Natural killer cell treated with Interleukin-12 subunit alpha and Interleukin-12 subunit beta and Interleukin-15 and Interleukin-18, amount 100 ng/mL, for 72 hours (primary cell): ENCODE measurements at places on chromosomes 6 and 20. TPM values are rescaled to one million over a fixed set of nuclear protein-coding genes. Genes with fewer than 3 reads are reported as not detected.

Gene DXO
- total RNA-seq: 11.4 TPM

- H3K36me3 ChIP-seq: no peaks in the 10 kb centered on the region
- H3K4me1 ChIP-seq: peaks cover 7% of the 10 kb centered on the region
- H3K27ac ChIP-seq: no peak overlapping the region
- DNase-seq: no peak
- H3K27me3 ChIP-seq: peaks cover 23% of the 10 kb centered on the region
Observed at GRCh38 chr6:106011476-106011875, 74.7 kb upstream of the PRDM1 start.

DNA sequence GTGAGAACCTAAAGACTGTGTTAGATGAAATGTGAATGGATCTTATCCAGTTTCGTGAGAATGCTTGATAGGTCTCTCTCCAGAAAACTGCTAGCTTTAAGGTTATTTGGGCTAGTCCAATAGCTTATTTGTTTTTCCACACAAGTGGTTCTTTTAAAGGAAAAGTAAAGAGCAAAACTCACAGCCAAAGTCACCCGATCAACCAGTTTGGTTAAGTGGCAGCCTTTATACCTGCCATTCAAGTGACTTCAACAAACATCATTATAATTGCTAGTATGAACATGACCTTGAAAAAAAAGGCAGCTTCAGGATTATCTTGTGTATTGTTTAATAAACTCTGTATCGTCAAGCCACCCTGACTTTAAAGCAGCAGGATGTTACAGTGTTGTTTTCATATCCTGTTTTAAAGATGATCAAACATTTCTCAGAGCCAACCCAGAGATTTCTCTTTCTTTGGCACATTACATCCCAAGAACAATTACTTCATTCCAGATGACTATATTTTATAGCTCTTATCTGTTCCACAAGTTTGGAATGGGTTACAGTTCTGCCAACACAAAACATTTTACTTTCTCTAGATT lies 253.4 kb downstream of the EPHA7 start:
- no peaks in the 10 kb centered on the region for H3K27me3 ChIP-seq
- H3K4me3 ChIP-seq: no peak overlapping the region
- H3K4me1 ChIP-seq: no peaks in the 10 kb centered on the region
- H3K36me3 ChIP-seq: no peaks in the 10 kb centered on the region

Gene MEI4
- not detected for total RNA-seq

DNA sequence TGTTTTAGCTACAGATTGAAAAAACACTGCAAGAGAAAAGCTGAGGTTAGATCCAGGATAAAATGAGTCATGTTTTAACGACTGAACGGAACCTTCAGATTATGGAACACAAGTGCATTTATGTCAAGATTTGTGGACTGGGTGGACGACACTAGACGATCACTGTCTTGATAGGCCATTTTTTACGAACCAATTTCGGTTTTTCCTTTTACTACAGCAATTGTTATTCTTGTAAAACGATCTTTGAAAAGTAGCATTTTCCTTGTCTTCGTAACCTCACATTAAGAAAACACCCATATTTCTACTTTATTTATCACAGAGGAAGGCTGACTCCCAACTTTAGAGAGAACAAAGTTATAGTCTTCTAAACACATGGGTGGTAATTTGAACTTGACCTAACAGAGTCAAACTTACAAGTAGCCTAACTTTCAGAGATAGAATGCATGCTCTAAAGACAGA lies 294.2 kb upstream of the TCF21 start:
- H3K27ac ChIP-seq: no peak overlapping the region
- no peaks in the 10 kb centered on the region for H3K36me3 ChIP-seq
- DNase-seq: no peak
- H3K4me1 ChIP-seq: no peaks in the 10 kb centered on the region

Gene MACROD2
- not detected for total RNA-seq

DNA sequence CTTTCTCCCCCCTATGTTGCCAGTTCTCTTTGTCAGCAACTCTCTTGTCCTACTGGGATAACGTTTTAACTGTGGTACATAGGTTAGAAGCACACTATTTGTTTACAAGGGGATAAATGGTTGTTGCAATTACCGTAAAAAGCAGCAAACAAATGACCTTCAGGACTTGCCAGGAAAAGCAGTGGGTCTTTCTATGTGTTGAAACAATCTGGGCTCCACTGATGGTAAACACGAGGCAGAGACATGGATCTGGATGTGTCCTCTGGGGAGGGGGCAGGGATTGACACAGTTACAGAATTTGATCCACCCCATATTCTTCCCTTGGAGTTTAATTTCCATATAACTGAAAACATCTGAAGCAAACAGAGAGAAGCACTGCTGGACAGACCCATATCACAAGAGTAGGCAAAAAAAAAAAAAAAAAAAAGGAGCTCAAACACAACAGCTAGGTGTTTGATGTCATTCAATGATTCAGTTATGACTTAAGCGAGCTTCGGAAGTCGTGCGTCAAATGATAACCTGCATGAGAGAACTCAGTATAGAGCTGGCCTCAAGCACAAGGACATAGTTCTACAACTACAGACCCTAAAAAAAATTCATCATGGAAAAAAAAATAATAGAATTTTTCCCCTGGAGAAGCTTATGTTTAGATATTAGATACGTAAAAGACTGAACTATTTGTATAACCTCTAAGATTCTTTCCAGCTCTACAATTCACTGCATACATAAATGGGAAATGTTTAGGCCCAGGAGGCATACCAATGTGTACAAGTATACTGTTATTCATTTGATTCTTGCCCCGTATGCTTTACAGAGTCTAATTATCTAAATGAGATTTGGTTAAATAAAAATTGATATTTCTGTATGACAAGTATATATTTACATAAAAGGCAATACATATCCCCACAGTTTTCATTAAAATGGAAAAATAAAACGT lies 127.7 kb downstream of the ALDH8A1 start:
- H3K27me3 ChIP-seq: peaks cover 9% of the 10 kb centered on the region
- no peak overlapping the region for H3K4me3 ChIP-seq
- DNase-seq: no peak
- H3K27ac ChIP-seq: no peak overlapping the region
- H3K36me3 ChIP-seq: no peaks in the 10 kb centered on the region
- H3K4me1 ChIP-seq: no peaks in the 10 kb centered on the region

Gene C6orf58
- total RNA-seq: not detected

Gene CRIP3
- 2.0 TPM for total RNA-seq

GRCh38 chr20:62291251-62292066 lies 11.3 kb upstream of the ADRM1 start:
- DNase-seq: no peak
- peaks cover 14% of the 10 kb centered on the region for H3K4me1 ChIP-seq

GRCh38 chr6:144534180-144534579 lies 249.0 kb downstream of the UTRN start:
- H3K4me1 ChIP-seq: peaks cover 5% of the 10 kb centered on the region
- peaks cover 38% of the 10 kb centered on the region for H3K36me3 ChIP-seq
- no peak overlapping the region for H3K27ac ChIP-seq
- H3K27me3 ChIP-seq: no peaks in the 10 kb centered on the region
- H3K4me3 ChIP-seq: no peak overlapping the region

Gene PLG
- total RNA-seq: not detected

- no peak overlapping the region for H3K4me3 ChIP-seq
- H3K27ac ChIP-seq: no peak overlapping the region
- no peak for DNase-seq
- no peaks in the 10 kb centered on the region for H3K27me3 ChIP-seq
Observed at GRCh38 chr6:130863415-130864230, 36.4 kb downstream of the SMLR1 start.

GRCh38 chr6:53349209-53349693 lies 501 bp upstream of the ELOVL5 start:
- peak overlapping the region; percentile 96 for H3K27ac ChIP-seq
- peaks cover 9% of the 10 kb centered on the region for H3K27me3 ChIP-seq
- peaks cover 40% of the 10 kb centered on the region for H3K4me1 ChIP-seq
- H3K36me3 ChIP-seq: peaks cover 15% of the 10 kb centered on the region
- H3K4me3 ChIP-seq: peak overlapping the region; percentile 94
- no peak for DNase-seq

- no peak for DNase-seq
- H3K4me3 ChIP-seq: peak overlapping the region; percentile 59
- H3K4me1 ChIP-seq: peaks cover 10% of the 10 kb centered on the region
- peaks cover 28% of the 10 kb centered on the region for H3K27me3 ChIP-seq
- peak overlapping the region; percentile 55 for H3K27ac ChIP-seq
Observed at GRCh38 chr20:4130404-4131189, 115.2 kb upstream of the RNF24 start.

DNA sequence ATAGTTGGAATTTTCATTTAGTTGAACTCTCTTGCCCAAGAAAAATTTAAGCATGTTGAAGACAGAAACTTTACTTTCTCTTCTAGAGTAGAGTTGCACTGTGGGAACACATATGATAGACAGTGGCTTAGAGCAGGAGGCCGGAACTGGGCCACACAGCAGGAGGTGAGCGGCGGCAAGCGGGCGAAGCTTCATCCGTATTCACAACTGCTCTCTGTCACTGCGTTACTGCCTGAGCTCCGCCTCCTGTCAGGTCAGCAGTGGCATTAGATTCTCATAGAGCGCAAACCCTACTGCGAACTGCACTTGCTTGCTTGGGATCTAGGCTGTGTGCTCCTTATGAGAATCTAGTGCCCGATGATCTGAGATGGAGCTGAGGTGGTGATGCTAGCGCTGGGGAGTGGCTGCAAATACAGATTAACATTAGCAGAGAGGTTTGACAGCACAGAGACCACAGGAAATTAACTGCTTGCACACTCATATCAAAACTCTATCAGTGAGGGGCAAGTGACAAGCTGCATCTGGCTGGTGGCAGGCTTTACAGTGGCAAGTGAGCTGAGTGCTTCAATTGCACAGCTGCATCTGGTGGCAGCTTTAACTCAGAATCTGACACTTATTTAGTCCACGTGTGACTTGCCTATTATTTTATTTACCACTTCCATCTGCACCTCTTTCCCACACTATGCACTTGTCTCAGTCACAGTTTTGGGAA lies 174.9 kb upstream of the C6orf118 start:
- H3K27me3 ChIP-seq: no peaks in the 10 kb centered on the region
- no peaks in the 10 kb centered on the region for H3K36me3 ChIP-seq
- no peak overlapping the region for H3K4me3 ChIP-seq
- H3K27ac ChIP-seq: no peak overlapping the region
- H3K4me1 ChIP-seq: no peaks in the 10 kb centered on the region

GRCh38 chr6:169271158-169271876 lies 17.7 kb upstream of the THBS2 start:
- H3K4me1 ChIP-seq: no peaks in the 10 kb centered on the region
- peaks cover 4% of the 10 kb centered on the region for H3K27me3 ChIP-seq
- H3K4me3 ChIP-seq: no peak overlapping the region
- no peak overlapping the region for H3K27ac ChIP-seq
- DNase-seq: no peak

DNA sequence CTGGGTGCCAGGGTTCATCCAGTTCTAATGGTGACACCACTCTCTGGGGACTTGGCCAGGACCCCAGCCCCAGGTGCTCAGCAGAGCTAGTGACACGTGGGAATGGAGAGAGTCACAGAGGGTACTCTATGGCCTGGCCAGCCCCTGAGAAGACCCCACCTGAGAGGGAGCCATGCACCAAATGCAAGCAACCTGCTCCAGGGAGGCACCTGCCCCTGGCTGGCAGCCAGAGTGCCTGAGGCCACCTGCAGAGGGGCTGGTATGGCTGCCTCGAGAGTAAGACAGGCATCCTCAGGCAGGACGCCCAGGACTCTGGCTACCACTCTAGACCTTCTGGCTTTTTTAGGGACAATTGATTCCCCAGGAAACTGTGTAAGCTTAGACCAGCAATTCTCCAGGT lies 38.6 kb upstream of the CST7 start:
- H3K4me3 ChIP-seq: no peak overlapping the region
- H3K27me3 ChIP-seq: no peaks in the 10 kb centered on the region
- peak overlapping the region; percentile 24 for H3K27ac ChIP-seq
- H3K36me3 ChIP-seq: peaks cover 5% of the 10 kb centered on the region
- H3K4me1 ChIP-seq: no peaks in the 10 kb centered on the region

DNA sequence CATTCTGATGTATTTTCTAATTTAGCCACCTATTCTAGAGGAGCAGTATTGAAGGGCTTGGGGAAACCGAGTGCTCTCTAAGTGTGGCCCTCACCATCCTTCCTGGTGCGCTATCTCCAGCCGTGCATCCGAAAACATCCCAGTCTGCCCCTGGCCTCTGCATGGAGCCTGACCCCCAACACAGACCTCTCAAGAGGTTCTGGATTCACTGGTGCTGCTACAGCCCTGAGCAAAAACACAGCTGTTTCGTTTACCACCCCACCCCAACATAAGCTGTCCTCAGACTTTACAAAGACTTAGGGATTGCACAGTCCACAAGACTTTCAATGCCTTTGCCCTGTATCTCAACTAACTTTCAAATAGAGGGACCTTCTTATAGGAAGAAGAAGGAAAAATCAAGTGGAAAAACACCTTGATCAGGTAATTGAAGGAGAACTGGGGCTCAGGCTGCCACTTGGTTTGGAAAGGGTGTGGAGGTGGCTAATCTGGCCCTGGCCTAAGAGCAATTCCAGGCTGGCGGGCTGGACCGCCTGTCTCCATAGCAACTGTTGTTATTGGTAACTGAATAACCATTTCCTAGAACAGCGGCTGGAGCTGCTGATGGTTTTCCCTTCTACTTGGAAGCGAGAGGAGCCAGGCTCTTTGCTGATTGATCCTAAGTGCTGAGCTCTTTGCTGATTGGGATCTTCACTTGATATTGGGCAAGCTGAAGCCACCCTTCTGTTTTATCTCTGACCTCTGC lies 90.2 kb upstream of the TOX2 start:
- no peaks in the 10 kb centered on the region for H3K36me3 ChIP-seq
- no peak for DNase-seq
- H3K4me3 ChIP-seq: no peak overlapping the region
- H3K4me1 ChIP-seq: no peaks in the 10 kb centered on the region

DNA sequence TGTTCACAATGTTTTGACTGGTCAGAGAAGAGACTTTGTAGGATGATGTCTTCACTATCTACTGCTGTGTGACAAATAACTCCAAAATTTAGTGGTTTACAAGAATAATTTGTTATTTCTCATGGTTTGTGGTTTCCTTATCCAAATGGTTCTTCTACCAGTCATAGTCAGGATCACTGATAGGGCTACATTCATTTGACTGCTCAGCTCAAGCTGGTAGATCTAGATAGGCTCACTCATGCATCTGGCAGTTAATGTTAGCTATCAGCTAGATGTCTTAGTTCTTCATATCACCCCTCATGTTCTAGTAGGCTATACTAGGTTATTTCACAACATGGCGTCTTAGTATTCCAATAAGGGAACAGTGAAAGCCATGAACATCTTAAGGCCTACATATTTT lies 131.0 kb downstream of the ID4 start:
- H3K4me1 ChIP-seq: no peaks in the 10 kb centered on the region
- H3K27me3 ChIP-seq: no peaks in the 10 kb centered on the region
- H3K36me3 ChIP-seq: no peaks in the 10 kb centered on the region
- no peak overlapping the region for H3K4me3 ChIP-seq
- no peak overlapping the region for H3K27ac ChIP-seq
- DNase-seq: no peak

Gene COL10A1
- not detected for total RNA-seq

DNA sequence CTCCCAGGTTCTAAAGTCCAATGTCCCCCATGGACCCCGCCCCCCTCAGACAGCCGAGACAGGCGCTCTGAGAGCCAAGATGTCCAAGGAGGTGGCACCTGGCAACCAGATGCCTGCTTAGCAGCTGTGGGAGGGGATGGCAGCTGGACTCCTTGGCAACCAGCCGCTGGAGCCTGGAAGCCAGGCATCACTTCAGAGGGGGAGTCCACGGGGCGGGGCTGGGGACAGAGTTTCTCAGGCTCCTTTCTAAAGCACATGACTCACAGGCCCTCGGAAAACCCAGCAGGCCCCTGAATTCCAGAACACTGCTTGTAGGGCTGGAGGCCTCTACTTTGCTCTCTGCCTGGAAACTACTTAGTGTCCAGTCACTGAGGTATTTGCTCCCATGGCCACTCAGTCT lies 51.5 kb downstream of the PREX1 start:
- no peak overlapping the region for H3K27ac ChIP-seq
- H3K4me3 ChIP-seq: peak overlapping the region; percentile 42
- H3K4me1 ChIP-seq: peaks cover 78% of the 10 kb centered on the region
- DNase-seq: peak; percentile 60
- H3K36me3 ChIP-seq: peaks cover 19% of the 10 kb centered on the region
- no peaks in the 10 kb centered on the region for H3K27me3 ChIP-seq

Gene HAO1
- not detected for total RNA-seq

Gene SLC22A16
- total RNA-seq: not detected
